ENCODE measurements at places on chromosomes 7 and 10.
A peak's percentile ranks its signal among the peaks of the same experiment; 100 is the strongest.

DNA sequence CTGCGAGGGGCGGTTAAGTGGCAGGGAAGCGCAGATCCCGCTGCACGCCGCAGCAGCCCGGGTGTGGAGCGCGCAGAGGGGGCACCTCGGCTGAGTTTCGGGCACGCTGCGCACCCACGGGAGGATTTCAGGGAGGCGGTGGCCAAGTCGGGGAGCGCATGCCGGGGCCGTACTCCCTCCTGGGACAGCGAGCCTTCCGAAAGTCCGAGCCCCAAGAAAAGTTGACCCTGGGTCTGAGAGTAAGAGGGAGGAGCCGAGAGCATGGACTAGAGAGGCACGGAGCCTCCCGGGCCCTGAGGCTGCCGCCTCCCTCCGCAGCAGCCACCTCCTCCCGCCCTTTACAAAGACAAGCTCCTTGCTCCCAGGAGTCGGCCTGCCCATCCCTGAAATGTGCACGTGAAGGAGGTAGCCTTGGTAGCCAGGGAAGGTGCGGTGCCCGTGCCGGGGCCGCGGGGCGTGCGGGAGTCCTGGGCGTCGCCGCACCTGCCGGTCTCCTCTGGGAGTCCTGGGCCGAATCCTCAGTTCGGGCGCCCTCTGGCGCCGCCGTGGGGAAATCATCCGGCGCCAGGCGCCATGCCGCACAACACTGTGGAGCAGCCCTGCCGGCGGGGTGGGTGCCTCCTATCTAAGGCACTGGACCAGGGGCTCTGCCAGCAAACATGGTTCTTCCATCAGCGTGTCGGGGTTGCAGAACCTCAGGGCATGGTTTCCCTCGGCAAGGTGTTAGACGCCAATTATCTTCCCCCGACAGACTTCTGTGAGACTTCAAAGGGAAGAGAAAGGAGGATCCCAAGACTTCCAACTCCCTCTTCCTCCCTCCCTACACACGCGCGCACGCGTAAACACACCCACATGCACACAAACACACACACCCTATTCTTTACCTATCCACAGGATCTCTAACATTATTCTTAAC, 104.0 kb downstream of the TRIL start:
- DNase-seq = peak; percentile 83
- no peak overlapping the region for H3K27ac ChIP-seq
- H3K4me3 ChIP-seq = peak overlapping the region; percentile 61

DNA sequence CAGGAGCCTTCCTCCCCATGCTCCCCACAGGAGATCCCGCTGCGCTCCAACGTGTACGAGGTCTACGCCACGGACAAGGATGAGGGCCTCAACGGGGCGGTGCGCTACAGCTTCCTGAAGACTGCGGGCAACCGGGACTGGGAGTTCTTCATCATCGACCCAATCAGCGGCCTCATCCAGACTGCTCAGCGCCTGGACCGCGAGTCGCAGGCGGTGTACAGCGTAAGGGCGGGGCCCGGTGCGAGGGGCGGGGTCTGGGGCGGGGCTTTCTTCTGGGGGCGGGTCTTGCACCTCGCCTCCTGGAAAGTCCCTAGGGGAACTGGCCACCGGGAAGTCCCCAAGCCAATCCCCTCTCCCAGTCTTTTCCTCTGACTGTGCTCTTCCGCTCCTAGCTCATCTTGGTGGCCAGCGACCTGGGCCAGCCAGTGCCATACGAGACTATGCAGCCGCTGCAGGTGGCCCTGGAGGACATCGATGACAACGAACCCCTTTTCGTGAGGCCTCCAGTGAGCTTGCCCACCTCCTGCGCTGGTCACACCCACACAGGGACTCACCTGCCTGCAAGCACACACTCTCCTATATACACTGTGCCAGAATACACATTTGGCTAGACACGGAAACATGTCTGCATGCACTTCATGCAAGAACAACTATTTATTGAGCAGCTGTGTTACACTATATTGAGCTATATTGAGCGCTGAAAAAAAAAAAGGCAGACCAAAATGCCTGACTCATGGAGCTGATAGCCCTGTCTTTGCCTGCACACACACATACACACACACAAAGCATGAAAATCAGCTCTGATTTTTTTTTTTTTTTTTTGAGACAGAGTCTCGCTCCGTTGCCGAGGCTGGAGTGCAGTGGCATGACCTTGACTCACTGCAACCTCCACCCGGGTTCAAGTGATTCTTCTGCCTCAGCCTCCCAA, 32.7 kb upstream of the VSIR start:
- no peaks in the 10 kb centered on the region for H3K4me1 ChIP-seq
- peak; percentile 73 for DNase-seq
- H3K27me3 ChIP-seq = no peaks in the 10 kb centered on the region
- H3K36me3 ChIP-seq = no peaks in the 10 kb centered on the region
- no peak overlapping the region for H3K4me3 ChIP-seq
- no peak overlapping the region for H3K27ac ChIP-seq

DNA sequence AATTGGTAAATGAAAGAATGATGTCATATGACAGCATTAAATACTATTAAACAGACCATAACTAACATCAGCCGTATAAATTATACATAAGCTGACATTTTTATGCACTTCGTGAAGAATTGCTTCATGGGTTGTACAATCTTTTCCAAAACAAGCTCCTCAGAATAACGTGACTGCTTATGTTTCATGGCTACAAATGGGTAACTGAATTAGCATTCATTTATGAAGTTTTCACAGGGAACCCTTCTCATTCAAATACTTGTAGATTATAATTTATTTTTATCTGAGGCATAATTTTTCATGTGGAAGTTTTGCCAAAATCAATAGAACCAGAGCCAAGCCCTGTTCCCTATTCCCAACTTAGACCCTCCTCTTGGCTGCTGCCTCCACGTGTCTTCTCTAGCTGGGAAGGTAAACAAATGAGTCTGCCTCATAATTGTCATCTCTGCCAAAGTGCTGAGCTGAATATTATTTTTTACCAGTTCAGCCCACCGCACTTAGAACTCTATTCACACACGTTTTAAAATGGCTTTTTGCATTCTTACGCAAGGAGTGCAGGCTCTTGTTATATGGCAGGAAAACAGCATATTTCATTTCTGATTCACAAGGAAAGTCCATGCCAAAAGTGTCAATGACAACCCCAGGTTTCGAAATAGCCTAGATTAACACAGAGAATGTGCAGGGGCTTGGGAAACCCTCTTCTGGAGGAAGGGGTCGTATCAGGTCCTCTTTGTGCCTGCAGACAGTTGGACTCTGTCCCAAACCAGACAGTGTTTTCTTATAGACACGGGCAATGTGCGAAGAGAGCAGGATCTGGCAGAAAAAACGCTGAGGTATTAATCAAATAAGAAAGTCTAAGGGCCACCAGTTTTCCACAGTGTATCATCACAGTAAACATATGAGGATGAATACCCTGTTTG, 370.7 kb upstream of the MGMT start:
- H3K4me3 ChIP-seq = no peak overlapping the region
- H3K4me1 ChIP-seq = no peaks in the 10 kb centered on the region
- no peaks in the 10 kb centered on the region for H3K36me3 ChIP-seq
- no peak overlapping the region for H3K27ac ChIP-seq

DNA sequence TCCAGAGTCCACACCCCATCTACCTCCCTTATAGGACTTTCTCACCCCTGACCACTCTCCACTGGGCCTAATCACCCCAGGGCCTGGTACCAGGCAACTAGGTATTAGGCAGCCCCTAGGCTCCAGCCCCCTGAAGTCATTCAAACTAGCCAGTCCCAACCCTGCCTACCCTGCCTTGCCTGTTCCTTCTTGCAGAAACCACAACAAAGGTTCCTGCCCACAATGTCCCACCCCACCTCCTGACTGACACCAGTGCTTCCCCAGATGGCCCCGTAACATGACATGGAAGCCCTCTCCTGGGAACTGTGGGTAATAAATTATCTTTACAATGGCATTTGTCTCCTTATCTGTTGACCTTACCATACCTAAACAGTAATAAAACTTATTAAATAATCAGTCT, 100.6 kb upstream of the PDE1C start:
- no peaks in the 10 kb centered on the region for H3K27me3 ChIP-seq
- DNase-seq = no peak
- no peak overlapping the region for H3K4me3 ChIP-seq
- no peaks in the 10 kb centered on the region for H3K36me3 ChIP-seq
- no peak overlapping the region for H3K27ac ChIP-seq

- H3K27me3 ChIP-seq = no peaks in the 10 kb centered on the region
- peak; percentile 42 for DNase-seq
- peak overlapping the region; percentile 31 for H3K27ac ChIP-seq
- H3K36me3 ChIP-seq = no peaks in the 10 kb centered on the region
Observed at GRCh38 chr10:17062955-17063484, 66.6 kb downstream of the CUBN start.

GRCh38 chr7:148173369-148173768, 417.2 kb upstream of the C7orf33 start:
- no peak for DNase-seq
- H3K27me3 ChIP-seq = no peaks in the 10 kb centered on the region
- H3K36me3 ChIP-seq = no peaks in the 10 kb centered on the region
- no peak overlapping the region for H3K4me3 ChIP-seq

DNA sequence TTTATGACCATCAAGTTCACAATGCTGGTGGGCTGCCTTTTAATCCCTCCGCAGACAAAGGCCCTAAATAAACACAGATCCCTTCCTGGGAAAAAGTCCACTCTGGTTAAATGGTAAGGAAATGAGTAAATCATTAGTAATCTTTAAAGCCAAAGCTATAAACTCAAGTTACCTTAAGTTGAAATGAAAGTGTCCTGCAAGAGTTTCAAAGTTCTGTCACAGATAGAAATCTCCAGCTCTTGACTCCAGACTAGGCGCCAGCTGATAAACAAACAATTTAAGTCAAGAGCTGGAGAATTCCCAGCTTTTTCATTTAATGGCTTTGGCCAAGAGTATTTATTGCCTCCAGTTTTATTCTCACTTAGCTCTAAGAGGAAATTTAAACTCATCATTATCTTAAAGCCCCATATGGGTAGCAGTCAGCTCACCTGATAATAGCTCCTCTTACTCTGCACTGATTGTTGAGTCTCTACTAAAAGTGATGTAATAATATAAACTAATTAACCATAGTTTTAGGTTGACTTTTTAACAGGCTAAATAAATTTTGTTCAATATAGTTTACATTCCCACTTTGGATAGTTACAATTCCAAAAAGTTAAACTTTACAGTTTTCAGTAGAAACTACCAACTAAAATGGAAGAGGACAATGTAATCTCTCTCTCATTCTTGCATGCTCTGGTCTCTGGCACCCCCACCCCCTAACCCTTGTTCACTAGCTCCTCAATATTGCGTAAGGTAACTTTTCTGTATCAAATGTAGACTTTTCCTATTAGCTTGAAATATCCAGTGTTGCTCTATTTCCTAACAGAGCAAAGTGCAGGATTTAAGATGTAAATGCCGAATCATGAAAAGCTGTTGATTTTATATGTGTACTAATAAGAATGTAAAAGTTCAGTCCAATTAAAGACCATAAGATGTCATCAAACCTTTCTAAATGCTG, 56.1 kb downstream of the HIBADH start:
- H3K4me1 ChIP-seq = no peaks in the 10 kb centered on the region
- no peak overlapping the region for H3K27ac ChIP-seq
- no peak overlapping the region for H3K4me3 ChIP-seq
- H3K36me3 ChIP-seq = no peaks in the 10 kb centered on the region
- no peak for DNase-seq

DNA sequence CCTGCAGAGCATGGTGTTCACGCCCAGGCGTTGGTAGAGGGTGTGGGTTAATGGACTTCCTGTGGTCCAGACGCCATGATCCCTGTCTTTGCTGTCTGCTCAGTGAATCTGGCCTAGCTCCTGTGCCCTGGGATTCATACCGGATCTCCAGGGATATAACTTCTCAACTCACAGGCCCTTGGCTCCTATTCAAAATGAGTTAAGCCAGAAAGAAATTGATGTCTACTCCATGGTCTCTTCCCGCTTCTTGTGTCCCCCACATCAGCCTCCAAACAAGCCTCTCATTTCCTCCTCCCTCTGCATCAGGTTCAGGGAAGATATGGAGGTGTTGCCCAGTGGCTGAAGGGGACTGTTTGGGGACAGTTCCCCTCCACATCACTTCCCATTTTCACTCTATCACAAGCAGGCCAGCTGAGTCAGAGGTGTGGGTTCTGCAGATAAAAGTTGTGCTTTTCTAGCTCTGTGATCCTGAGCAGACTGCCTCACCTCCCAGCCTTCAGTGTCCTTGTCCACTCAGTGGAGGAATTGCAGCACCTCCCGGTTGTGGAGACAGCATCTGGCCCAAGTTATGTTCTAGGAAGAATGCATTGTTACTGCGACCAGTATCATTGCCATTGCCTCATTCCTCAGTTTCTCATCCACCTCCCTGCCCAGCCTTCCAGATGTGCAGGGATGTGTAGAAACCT, 22.5 kb downstream of the AKR1E2 start:
- H3K4me1 ChIP-seq = peaks cover 29% of the 10 kb centered on the region
- H3K4me3 ChIP-seq = no peak overlapping the region
- no peak overlapping the region for H3K27ac ChIP-seq
- no peak for DNase-seq

DNA sequence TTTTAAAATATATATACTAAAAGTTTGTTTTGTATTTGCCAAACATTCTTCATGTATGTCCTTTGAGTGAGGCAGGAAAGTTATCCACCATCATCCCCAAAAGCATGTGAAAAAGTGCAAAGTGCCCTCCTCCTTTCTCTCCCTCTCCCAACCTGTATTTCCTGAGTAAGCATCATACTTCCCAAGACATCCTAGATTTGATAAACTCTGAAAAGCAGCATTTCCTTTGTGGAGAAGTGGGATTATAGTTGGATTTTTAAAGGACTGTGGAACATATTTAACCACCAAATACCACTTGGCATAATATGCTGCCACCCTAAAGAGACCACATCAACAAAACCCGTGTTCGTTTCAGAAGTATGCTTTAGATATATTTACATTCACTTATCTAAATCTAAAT, 36.9 kb downstream of the NET1 start:
- H3K36me3 ChIP-seq = peaks cover 20% of the 10 kb centered on the region
- DNase-seq = no peak
- H3K4me1 ChIP-seq = peaks cover 8% of the 10 kb centered on the region
- peak overlapping the region; percentile 30 for H3K27ac ChIP-seq
- H3K27me3 ChIP-seq = no peaks in the 10 kb centered on the region

GRCh38 chr10:110495731-110496552, 1.8 kb upstream of the DUSP5 start:
- peaks cover 3% of the 10 kb centered on the region for H3K4me1 ChIP-seq
- no peaks in the 10 kb centered on the region for H3K36me3 ChIP-seq

DNA sequence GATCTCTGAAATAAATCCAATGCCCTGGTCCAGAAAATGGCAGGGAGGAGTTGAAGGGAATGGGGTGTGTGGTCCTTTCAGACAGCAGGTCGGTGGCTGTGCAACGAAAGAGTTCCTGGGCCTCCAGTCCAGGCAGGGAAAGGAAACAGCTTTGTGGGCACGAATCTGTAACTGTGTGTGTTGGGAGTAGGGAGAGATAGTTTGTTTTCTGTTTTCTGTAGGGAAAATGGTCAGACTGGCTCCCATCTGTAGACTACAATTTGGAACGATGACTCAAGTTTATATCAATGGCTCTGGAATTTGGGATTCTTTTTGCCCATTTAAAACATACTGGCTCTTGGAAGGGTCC, 2.6 kb upstream of the HOXA9 start:
- peaks cover 3% of the 10 kb centered on the region for H3K4me1 ChIP-seq
- peaks cover 87% of the 10 kb centered on the region for H3K27me3 ChIP-seq
- no peak overlapping the region for H3K4me3 ChIP-seq
- no peaks in the 10 kb centered on the region for H3K36me3 ChIP-seq
- no peak overlapping the region for H3K27ac ChIP-seq

GRCh38 chr7:28052933-28053332, 127.7 kb downstream of the JAZF1 start:
- H3K27me3 ChIP-seq = no peaks in the 10 kb centered on the region
- H3K27ac ChIP-seq = no peak overlapping the region
- no peak for DNase-seq
- no peak overlapping the region for H3K4me3 ChIP-seq
- H3K4me1 ChIP-seq = no peaks in the 10 kb centered on the region
- no peaks in the 10 kb centered on the region for H3K36me3 ChIP-seq
